ENCODE measurements at places on chromosomes 2 and 18.

DNA sequence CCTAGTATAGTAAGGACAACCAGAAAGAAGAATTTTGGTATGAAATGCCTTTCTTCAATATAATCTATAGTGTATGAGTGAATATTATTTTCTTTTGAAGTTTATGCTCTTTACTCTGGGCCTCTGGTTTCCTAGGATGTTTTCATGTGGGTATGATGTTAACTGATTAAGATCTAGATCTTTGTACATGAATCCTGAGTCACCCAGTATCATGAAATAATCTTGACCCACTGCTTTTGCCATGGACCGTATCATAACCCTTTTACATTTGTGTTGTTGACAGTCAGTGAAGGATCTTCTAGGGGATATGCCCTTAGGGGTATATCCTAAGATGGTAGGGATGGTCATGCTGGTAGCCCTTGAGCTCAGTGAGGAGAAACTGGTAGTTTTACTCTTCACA is 100.3 kb downstream of the RAB3GAP1 start:
- DNase-seq = no peak

DNA sequence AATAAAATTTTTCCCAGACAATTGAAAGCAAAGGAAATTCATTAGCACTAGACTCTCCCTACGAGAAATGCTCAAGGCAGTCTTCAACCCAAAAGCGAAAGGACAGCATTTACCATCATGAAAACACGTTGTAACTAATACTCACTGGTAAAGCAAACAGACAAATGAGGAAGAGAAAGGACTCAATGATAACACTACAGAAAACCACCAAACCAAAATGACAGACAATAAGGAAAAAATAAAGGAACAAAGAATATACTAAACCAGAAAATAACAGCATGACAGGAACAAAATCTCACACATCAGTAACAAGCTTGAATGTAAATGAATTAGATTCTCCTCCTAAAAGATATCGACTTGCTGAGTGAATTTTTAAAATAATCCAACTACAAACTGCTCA is 190.7 kb downstream of the NOL4 start:
- DNase-seq = no peak

GRCh38 chr2:64727013-64727767 is 73.5 kb upstream of the SERTAD2 start:
- no peak for DNase-seq

DNA sequence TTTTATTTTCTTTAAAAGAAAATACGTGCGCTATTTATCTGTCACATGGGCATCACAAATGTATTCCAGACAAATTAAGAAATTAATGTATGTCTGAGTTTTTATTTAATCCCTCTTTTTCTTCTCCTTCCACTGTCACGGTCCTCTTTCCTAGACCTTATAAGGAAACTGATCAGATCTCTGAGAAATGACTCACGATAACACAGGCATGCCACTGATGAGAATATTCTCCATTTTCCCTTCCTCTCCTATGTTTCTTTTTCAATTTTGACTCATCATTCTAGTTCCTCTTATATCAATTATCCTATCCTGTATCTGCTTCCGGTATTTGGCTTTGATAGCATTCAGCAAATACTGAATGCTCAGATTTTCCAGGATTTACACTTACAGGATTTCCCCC is 121.8 kb downstream of the DSC3 start:
- no peak for DNase-seq

- no peak for DNase-seq
These were observed 29.0 kb upstream of the MAL start for GRCh38 chr2:94996305-94997100.

DNA sequence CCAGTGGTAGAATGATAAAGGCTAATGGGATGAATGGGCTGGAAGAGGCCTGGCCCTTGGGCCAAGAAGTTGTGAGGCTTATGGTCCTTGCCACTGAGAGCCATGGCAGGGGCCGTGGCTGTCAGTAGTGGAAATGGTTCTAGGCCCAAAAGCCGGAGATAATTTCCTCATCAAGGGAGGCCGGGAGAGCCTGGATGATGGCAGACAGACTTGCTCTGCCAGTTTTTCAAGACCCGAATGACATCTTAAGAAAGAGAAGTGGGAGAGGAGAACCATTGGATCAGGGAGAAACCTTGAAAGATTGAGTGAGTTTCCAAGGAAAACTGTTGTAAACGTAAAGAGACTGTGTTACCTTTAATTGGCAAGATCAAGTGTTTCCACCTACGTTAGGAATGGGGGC is 46.3 kb upstream of the VPS54 start:
- DNase-seq = no peak
